B cell (primary cell): ENCODE measurements at places on chromosomes 5 and 9.

DNA sequence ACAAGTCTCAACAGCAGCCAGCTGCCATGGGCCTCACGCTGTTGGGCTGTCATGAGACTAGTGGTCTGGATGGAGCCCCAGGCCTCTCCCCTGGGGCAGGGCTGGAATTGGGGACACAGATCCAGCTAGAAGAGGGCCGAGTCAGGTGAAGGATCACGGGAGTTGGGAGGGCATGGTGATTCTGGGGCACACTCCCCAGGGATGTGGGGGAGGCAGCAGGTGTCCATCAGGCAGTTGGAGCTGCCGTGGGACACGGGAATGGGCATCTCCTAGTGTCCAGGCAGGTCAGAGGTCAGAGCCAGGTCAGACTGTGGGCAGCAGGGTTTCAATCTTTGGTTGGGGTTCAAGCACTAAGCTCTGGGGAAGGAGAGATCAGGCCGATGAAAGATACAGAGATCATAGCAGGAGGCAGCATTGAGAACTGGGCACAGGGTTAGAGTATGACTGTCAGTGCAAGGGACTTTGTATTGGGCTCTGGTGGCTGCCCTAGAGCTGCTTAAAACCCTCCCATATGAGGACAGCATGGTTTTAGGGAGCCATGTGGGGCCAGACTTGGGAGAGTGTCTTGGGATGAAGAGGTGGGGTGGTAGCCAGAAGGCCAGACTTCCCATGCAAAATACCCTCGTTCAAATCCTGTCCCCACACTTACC lies 59.2 kb downstream of the ARHGEF37 start:
- no peak for DNase-seq

GRCh38 chr5:97550164-97550563 lies 367.1 kb upstream of the RIOK2 start:
- no peak for DNase-seq

- DNase-seq: peak; percentile 62
Observed at GRCh38 chr9:93059011-93059714, 662 bp downstream of the SUSD3 start.

DNA sequence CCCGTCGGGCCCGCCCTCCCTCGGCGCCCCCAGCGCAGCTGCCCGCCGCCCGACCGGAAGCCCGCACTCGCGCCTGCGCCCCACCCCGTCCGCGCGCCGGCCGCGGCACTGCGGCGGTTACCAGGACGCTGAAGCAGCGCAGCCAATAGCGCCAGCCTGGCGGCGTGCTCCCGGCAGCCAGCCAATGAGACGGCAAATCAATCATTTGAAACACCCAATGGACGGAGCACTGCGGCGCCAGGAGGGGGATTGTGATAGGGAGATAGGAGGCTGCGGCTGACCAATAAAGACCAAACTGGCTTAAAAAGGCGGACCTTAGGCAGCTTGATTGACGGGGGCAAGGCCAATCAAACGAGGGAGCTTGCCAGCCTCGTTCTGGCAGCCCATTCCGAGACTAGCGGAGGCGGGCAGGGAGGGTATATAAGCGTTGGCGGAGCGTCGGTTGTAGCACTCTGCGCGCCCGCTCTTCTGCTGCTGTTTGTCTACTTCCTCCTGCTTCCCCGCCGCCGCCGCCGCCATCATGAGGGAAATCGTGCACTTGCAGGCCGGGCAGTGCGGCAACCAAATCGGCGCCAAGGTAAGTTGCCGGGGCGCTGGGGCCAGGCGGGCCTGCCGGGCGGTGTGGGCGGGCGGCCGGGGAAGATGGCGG lies at the start of gene TUBB4B:
Gene TUBB4B, plus strand, starts transcription at position 447 of the 649 bp plus-strand sequence. Its CDS starts 74 bp downstream, at position 521.
- peak; percentile 100 for DNase-seq

- DNase-seq: no peak
Observed at GRCh38 chr9:98175028-98175569, 17.3 kb downstream of the CORO2A start.

DNA sequence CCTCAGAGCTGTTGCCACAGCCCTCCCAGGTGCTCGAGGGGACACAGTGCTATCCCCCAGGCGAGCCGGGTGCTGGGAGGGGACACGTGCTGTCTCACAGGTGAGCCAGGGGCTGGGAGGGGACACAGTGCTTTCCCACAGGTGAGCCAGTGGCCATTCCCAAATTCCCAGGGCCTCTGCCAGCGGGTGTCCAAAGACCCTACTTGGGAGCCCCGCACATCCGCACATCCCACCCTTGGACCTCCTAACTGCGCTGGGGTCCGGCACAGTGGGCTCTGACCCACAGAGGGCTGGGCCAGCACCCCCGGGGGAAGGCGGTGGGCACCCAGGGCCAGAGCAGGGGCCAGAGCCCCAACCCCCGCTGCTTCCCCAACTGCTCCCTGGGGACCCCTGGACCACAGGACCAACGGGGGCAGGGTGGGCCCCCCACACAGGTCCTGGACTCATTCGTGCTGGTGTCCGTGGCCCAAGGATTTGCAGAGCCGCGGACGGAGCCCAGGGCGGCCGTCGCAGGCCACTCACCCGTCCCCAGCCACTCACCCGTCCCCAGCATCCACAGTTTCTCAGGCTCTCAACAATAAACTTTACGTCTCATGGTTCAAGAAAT lies 17.9 kb downstream of the EXD3 start:
- no peak for DNase-seq

- no peak for DNase-seq
Observed at GRCh38 chr9:108015690-108016089, 526.1 kb upstream of the KLF4 start.

DNA sequence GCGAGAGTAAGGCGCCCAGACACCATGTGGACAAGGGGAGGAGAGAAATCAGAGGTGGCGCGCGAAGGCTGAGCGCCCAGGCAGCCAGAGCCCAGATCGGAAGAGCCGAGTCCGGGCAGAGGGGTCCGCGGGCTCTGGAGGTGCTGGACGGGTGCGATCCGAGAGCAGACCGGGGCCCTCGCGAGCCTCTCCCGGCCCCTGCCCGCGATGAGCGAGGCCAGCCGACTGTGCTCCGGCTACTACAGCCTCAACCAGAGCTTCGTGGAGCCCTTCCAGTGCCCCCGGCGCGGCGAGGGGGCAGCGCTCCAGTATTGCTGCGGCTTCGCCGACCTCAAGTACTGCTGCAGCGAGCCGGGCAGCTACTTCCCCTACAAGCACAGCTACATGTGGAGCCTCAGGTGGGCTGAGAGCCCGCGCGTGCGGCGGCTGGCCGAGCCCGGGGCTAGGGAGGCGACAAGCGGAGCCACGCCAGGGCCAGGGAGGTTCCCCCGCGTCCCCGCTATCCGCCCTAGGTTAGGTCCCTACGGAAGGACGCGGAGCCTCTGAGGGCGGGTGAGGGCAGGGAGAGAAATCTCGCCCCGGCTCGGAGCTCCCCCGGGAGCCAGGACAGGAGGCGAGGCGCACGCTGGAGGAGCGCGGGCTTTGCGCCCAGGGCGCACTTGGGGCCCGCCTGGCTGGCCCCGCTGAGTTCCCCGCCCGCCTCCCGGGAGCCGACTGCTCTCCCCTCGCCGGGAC lies at the start of gene SHISAL2B:
Gene SHISAL2B, plus strand, starts transcription at position 87 of the 735 bp plus-strand sequence. Its CDS starts 121 bp downstream, at position 208.
- peak; percentile 7 for DNase-seq

- DNase-seq: no peak
Observed at GRCh38 chr5:76299592-76299991, 103.5 kb upstream of the IQGAP2 start.

DNA sequence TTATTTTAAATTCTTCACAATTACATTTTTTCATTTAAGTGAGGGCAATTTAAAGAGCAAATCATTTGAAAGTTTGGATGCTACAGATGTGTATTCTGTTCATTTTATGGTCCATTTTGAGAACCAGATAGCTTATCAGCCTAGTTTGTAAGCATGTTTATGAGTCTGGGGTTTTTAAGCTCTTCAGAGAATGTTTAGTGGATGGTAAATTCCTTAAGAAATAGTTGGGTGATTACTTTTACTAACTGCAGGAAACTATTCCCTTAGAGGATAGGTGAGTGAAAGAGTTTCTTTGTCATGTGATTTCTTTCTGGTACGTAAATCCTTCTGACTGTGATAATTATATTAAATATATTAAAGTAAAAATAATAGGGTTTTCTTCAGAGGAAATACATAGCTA lies 17.6 kb downstream of the RASGRF2 start:
- no peak for DNase-seq

DNA sequence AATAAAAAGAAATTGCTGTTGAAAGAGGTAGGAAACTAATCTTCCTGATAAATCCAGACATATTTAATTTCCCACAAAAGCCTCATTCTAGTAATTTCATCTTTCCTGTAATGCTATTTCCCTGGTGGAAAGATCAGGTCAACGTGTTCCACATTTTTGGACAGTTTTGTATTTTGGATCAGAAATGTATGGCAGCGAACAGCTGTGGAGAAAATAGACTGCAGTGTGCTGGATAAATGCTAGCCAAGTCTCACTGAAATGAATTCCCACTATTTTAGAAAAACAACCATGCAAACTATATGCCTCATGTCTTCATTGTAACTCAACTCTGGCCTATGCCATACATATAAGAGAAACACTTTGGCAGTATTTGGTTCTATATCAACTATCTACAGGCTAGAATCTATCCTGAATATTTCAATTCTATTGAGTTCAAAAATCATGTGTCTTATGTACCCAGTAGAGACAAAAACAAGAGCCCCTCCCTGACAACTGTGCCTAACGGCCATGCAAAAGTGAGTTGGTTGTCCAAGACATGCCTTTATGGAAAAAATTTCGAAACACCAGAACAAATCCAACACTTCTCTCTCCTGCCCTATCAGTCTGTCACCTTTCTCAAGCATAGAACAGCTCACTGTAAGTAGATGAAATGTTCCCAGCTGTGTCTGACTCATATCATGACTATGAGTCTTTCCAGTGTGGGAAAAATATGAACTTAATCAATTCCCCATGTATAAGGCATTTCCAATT lies 191.3 kb upstream of the NREP start:
- DNase-seq: no peak

DNA sequence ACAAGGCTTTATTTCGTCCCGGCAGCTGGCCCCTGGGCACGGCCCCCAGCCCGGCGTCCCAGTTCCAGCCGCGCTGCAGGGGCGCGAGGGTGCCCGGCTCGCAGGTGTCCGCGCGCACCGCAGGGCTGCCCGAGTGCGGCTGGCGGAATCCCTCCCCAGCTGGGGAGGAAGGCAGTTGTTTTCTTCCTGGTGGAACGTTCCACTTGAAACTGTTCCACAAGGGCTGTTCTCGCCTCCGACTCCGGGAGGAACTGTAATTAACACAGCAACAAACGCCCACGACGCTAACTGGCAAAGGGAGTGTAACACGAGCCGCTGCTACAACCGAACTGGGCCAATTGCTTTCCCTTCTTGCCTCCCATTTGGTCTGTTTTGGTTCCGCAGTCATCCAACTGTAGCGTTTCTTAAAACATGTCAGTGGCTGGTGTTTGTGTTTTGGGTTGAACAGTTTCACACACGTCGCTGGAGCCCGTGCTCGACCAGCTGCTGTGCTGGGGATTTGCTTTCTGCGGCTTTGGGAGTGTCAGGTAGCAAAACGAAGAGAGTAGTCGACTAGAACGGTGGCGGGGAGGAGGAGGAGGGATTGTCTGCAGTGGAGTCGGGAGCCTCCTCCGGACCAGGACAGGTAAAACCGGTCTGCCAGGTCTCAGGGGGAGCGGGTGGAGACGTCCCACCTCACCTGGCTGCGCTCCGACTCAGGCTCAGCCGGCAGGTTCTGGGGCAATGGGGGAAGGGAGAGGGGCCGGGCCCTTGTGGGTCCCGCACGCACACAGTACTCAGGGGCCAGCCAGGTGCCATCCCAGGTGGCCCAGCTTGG lies 131.6 kb upstream of the NIPBL start:
- DNase-seq: peak; percentile 70

- no peak for DNase-seq
Observed at GRCh38 chr5:15797116-15797515, 297.1 kb downstream of the FBXL7 start.

DNA sequence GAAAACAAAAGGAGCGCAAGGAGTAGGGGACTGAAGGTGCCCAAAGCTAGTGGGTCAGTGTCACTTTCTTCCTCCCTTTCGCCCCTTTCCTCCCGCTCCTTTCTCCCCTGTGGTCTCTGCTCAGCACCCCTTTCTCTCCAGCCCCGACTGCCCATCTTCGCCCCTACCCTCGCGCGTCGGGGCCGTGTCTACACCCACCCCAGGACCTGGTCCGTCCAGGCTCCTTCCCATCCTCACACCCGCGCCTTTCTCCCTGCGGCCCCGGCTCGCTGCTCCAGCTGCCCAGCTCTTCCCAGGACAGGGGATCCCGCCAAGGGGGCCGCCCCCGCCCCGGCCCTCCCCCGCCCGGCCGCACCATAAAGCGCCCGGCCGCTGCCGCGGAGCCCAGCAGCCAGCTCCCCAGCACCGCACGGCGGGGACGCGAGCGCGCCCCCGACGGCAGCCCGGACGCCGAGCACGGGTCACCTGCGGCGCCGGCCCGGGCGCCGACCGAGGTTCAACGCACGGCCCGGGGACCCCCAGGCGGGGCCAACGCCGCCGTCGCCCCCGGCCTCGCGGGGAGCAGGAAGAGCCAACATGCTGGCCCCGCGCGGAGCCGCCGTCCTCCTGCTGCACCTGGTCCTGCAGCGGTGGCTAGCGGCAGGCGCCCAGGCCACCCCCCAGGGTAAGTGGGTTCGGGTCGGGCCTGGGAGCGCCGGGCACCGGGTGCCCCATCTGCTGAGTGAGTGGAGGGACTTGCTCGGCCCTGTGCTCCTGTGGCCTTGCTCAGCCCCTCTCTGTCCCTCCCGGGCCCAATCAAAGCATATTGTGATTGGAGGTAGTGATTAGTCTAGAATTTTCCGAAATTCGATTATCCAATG lies at the start of gene THBS4:
Gene THBS4, plus strand, starts transcription at position 387 of the 860 bp plus-strand sequence. Its CDS starts 190 bp downstream, at position 577.
- no peak for DNase-seq

DNA sequence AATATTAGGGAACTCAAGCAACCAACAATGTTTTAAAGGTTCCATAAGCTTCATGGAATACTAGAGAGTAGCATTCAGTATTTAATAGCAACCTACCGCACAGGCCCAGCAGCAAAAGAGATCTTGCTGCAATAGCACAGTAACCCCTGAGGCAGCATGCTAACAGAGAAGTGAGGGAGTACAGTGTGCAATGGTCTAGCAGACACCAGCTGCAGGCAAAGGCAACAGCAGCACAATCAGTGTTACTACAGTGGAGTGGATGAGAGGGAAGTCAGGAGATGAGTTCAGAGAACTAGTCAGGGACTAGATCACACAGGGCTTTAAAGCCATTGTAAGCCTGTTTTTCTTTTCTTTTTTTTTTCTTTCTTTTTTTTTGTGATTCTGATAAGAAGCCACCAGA lies 2.8 kb downstream of the TICAM2 start:
- DNase-seq: peak; percentile 46

- no peak for DNase-seq
Observed at GRCh38 chr9:33233626-33234342, 6.2 kb upstream of the SPINK4 start.

DNA sequence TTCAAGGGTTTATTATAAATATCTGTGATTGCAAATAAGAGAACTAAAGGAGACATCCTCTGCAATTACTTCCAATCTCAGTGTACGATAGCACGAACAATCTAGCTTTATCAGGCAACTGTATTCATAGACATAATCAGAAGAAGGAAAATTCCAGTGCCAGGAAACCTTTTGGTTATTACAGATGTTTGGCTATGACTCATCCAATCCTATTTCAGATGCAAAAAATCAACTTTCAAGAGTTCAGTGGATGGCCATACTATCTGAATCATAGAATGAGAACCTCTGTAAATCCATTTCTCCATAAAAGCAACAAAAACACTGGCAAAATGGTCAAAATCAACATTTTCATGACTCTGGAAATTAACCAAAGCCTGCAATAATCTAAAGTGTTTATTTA lies 37.9 kb downstream of the GAS1 start:
- DNase-seq: no peak
